ENCODE measurements at places on chromosomes 6 and 20.

- no peak for DNase-seq
These were observed 1.7 kb downstream of the NR2E1 start for GRCh38 chr6:108167449-108168089.

- DNase-seq = no peak
These were observed 6.4 kb downstream of the FAM83D start for GRCh38 chr20:38932457-38933120.

GRCh38 chr6:2976571-2977085, 5.3 kb upstream of the SERPINB6 start:
- no peak for DNase-seq

DNA sequence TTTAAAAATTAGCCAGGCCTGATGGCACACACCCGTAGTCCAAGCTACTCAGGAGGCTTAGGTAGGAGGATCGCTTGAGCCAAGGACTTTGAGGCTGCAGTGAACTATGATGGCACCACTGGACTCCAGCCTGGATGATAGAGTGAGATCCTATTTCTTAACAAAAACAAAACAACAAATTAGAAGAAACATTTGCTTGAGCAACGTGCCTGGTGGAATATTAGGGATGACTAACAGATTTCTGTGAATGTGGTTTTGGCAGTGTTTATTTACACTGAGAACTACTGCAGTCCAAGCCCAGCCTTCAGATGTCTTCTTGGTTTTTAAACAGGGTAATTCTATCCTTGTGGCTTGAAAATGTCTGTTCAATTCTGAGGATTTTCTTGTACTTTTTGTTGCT, 9.2 kb downstream of the PPP1R3G start:
- no peak for DNase-seq

- DNase-seq = no peak
These were observed 24.1 kb downstream of the NPEPL1 start for GRCh38 chr20:58716476-58717277.

DNA sequence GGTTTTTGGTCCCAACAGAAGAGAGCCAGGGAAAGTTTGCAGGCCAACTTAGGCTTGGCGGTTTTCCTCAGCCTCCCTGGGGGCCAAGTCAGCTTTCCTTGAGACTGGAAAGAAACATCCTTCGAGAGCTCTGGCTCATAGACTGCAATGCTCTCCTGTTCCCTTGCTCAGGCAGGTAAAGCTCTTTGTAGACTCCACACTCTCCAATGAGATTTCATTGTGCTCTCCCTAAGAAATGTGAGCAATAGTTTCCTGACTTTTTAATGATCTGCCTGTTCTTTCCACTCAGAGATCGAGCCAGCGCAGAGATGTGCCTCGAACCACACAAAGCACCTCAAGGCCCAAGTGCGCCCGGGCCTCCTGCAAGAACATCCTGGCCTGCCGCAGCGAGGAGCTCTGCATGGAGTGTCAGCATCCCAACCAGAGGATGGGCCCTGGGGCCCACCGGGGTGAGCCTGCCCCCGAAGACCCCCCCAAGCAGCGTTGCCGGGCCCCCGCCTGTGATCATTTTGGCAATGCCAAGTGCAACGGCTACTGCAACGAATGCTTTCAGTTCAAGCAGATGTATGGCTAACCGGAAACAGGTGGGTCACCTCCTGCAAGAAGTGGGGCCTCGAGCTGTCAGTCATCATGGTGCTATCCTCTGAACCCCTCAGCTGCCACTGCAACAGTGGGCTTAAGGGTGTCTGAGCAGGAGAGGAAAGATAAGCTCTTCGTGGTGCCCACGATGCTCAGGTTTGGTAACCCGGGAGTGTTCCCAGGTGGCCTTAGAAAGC, 13.9 kb downstream of the TNFAIP3 start:
- DNase-seq = no peak

DNA sequence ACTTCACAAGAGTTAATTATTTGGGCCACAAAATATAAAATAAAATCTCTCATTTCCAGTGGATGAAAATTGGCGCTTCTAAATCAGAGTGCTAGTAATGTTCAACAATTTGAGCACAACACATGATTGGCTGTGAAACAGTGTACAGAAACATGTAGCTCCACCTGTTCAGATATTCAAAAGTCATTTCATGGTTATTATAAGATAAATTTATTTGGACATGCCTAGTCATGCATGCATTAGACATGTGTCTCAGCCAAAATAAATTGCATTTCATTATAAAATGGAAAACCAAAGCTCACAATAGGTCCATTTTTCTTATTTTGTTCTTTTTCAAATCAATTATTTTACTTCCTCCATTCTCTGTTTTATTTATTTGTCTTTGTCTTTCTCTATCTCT, 374.8 kb downstream of the LMBRD1 start:
- DNase-seq = no peak

DNA sequence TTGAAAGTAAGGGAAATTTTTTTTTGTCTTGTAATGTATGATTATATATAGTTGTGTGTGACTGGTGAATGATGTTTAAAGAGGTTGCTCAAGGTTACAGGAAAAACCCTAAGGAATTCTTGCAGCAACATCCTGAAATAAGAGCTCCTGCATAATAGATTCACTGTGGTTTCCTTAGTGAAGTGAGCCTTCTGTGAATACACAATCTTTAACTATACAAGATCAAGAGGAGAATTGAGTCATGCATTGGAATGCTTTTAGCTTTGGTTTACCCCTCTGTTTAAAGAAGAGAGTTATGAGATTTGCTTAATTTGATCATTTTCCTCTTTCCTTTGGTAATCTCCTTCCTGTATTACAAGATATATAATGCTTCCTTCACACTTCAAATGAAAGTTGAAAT, 141.6 kb upstream of the EYA4 start:
- DNase-seq = no peak

GRCh38 chr6:165571068-165571682, 91.9 kb downstream of the PDE10A start:
- no peak for DNase-seq

All from stimulated activated CD4-positive, alpha-beta T cell treated with anti-CD3 and anti-CD28 coated beads, Interleukin-4, amount 100 ng/mL, for 4 hours (primary cell).